ENCODE measurements at places on chromosomes 2 and 18. TPM values are rescaled to one million over a fixed set of nuclear protein-coding genes. Genes with fewer than 3 reads are reported as not detected.

Gene GALR1
- not detected for total RNA-seq

Gene GDF7
- total RNA-seq = 0.09 TPM

Gene KCNIP3
- total RNA-seq = 2.0 TPM

Gene COL4A3
- total RNA-seq = 1.6 TPM

Gene RNF138
- total RNA-seq = 13.5 TPM

Gene TDRD15
- not detected for total RNA-seq

Gene ADCYAP1
- total RNA-seq = not detected

Gene FNDC4
- total RNA-seq = 3.7 TPM

Gene DYSF
- total RNA-seq = 0.50 TPM

Gene PLB1
- total RNA-seq = 2.4 TPM

Gene TNFAIP6
- 1.2 TPM for total RNA-seq

Gene REG1B
- not detected for total RNA-seq

Gene UPP2
- not detected for total RNA-seq

Gene TSPYL6
- not detected for total RNA-seq

Gene MOCOS
- 2.7 TPM for total RNA-seq

Gene UGT1A5
- total RNA-seq = not detected

All from A549 treated with Mapracorat at 1 μM for 4 hours (cell line).